Activated CD4-positive, alpha-beta T cell treated with anti-CD3 and anti-CD28 coated beads, Interleukin-2, amount 50 U/mL, for 24 hours (primary cell): ENCODE measurements at places on chromosomes 6 and 20.

DNA sequence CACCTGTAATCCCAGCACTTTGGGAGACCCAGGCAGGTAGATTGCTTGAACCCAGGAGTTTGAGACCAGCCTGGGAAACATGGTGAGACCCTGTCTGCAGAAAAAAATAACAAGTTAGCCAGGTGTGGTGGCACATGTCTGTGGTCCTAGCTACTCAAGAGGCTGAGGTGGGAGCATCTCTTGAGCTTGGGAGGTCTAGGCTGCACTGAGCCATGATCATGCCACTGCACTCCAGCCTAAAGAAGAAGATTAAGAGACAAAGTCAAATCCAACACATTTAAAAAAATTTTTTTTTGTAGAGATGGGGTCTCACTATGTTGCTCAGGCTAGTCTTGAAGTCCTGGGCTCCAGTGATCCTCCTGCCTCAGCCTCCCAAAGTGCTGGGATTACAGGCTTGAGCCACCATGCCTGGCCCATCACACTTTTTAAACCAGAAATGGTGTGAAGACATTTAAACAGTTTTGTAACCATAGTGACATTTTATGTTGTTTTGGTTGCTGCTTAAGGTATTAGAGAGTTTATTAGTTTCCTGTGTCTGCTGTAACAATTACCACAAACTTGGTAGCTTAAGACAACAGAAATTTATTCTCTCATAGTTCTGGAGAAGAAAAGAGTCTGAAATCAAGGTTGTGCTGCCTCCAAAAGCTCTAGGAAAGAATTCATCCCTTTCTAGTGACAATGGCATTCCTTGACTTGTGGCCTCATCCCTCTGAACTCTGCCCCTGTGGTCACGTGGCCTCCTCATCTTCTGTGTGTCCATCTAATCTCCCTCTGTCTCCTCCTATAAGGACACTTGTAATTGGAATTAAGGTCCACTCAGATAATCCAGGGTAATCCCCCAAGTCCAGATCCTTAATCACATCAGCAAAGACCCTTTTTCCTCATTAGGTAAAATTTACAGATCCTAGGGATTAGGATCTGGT is 104.6 kb upstream of the TNFAIP3 start:
- no peak for DNase-seq

DNA sequence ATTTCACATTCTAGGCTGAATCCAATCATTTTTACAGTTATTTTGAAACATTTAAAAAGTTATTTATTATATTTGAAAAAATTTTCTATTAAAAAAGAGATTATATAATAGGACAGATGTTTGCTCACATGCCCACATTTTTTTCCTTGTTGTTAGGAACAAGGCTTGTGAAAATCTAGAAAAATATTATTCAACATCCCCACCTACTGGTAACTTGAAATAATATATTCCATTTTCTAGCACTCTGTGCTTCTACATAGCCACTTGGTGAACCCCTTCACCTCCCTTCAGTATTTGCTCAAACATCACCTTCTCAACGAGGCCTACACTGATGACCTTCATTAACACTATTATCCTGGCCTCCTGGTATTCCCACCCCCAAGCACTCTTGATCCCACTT is 18.3 kb upstream of the GPRC6A start:
- DNase-seq, result no peak

- DNase-seq, result no peak
These were observed 12.7 kb downstream of the SMAP1 start for GRCh38 chr6:70680396-70680795.

GRCh38 chr20:23745247-23745646 is 5.5 kb downstream of the CST1 start:
- DNase-seq, result no peak

DNA sequence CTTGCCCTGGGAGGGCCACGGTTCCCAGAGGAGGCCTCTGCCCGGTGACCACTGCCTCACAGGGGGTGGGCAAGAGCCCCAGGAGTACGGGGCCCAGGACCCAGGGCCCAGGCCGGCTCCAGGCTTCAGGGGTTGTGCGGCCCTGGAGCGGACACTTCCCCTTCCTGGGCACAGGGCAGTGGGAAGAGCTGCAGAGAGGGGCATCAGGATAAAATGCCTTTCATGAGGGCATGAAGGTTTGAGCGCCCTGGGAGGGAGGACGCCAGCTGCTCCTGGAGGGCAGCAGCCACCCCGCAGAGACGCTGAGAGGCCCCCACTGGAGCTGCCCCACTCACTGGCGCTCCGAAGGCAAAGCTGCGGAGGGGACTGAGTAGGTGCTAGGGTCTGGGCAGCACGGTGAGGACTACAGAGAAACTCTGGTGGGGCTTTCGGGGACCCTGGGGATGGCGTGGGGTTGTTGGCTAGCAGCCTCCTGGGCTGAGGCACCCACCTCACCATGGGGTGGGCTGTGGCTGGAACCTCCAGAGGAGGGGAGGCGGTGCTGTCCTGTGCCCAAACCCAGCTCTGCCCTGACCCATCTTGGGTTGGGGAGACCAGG is 10.4 kb downstream of the LAMA5 start:
- DNase-seq, result no peak

- no peak for DNase-seq
These were observed 14.0 kb upstream of the MAPRE1 start for GRCh38 chr20:32805721-32806120.

- peak; percentile 60 for DNase-seq
These were observed 38.6 kb upstream of the GGTLC1 start for GRCh38 chr20:24027229-24027628.

DNA sequence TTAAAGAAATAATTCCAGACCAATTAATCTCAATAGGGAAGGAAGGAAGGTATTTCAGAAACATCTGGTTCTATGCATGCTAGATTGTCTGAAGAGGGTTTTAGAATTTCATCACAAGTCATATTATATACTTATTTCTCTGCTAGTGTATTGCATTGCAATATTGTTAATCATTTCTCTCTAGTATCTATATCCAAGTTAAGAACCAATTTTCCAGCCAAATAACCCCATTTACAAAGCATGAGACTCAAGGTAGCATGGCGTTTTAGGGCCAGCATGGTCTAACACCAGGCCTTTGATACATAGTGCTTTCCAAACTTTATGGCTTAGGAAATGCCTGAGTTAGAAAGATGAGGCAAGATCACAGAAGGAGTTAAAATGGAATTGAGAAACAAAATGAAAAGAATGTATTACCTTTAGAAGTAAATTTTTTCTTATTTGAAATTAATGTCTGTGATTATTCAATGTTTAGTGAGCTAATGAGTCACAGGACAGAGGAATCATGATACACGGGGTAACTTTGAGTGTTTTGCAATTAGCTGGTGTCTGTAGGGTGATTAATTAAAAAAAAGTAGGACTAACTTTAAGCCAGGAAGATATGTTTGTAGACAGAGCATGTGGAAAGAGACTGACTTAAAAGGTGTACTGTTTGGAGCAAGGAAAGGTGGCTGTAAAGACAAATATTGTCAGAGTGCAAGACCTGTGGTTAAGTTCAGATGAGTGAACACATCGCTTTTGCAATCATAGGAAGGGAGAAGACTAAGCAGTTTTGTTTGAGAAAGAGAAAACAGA is 1006.2 kb upstream of the CITED2 start:
- no peak for DNase-seq

DNA sequence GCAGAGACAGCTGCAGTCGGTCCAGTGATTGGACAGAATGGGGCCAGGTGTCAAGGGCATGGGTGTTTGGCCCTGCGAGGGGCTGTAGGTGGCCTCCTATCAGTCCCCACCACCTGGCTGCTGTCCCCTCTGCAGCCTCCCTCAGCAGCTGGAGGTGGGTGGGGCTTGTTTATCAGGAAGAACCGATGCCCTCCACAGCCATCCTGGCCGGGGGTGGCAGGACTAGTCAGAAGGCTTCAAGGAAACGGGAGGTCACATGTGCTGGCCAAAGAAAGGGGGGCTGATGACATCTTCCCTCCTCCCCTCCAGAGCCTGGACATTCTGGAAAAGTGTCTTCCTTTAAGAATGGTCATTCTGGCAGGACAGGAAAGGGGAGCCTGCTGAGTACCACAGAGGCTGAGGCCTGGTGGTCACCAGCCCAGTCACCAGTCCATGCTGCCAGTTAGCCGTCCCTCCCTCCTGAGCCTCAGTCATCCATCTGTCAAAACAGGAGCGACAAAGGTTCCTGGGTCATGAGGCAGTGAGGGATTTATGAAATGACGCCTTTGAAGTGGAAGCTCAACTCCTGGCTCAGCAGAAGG is 4.1 kb downstream of the FAM210B start:
- no peak for DNase-seq
